NCI-H146 (cell line): ENCODE measurements at places on chromosomes 11 and 22.

DNA sequence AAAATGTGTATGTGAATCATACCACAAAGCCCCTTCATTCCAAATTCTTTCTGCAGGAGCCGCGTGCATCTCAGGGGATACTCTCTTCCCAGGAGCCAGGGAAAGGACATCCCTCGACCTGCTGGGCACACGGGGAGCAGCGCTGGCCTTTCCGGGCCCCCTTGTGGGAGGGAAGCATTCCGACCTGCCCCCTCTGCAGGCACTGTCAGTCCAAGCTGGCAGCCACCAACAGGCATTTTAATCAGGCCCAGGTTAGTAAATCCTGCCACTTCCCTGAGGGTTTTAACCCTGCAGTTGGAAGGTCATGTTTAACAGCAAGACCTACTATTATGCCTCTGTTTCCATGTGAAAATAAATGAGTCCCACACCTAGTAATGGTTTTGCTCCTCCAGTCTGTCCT lies 391.5 kb downstream of the SHANK2 start:
- peak; percentile 64 for DNase-seq

GRCh38 chr22:25752615-25753214 lies 10.7 kb downstream of the MYO18B start:
- no peak for DNase-seq

DNA sequence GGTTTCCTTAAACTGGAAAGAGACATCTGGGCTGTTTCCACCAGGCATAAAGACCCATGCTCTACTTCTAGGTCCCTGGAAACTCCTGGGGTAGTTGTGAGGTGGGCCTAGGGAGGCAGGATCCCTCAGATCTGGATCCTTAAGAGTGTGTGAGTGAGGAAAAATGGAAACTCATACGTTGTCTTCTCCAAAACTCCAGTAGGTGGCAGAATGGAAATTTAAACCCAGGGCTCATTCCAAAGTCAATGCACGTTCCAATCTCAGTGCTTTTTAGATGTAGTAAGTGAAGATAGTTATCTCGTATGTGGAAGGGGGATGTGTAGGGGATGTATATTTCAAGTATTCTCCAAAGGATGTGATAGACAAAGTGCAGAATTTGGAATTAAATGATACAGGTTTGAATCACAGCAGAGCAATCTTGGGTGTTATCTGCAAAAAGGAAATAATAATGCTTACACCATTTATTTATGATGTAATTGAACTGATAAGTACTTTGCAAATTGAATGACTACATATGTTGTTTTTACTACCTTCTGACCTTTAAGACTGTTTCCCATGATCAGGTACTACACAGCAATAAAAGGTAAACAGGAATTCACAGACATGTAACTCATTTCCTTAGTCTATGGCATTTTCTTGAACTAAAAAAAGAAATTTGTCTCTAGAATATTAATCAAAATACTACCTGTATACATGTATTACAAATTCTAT lies 13.1 kb upstream of the MMP1 start:
- DNase-seq: no peak

- no peak for DNase-seq
Measured at GRCh38 chr11:87473174-87473573, 435.4 kb downstream of the TMEM135 start.

- DNase-seq: peak; percentile 66
Measured at GRCh38 chr11:69088676-69089146, 40.0 kb downstream of the TPCN2 start.

DNA sequence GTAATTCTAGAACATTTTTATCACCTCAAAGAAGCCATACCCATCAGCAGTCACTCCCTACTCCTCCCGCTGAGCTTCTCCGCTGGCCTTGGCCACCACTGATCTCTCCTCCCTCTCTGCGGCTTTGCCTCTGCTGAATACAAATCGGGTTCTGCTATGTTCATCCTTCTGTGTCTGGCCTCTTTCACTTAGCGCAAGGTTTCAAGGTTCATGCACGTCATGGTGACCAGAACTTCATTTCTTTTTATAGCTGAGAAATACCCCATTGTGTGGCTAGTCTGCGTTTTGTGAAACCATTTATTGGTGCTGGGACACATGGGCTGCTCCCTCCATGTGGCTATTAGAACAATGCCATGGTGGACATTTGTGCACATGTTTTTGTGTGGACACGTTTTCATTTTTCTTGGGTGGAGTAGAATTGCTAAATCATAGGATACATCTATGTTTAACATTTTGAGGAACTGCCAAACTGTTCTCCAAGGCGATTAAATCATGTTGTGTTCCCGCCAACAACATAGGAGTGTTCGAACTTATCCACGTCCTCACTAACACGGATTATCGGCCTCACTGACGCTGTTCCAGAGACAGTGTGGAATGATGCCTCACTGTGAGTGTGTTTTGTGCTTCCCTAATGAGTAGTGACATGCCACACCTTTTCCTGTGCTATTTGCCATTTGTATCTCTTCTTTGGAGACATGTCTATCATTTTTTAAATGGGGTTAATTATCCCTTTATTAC lies 24.2 kb upstream of the KRTAP5-6 start:
- DNase-seq: no peak

DNA sequence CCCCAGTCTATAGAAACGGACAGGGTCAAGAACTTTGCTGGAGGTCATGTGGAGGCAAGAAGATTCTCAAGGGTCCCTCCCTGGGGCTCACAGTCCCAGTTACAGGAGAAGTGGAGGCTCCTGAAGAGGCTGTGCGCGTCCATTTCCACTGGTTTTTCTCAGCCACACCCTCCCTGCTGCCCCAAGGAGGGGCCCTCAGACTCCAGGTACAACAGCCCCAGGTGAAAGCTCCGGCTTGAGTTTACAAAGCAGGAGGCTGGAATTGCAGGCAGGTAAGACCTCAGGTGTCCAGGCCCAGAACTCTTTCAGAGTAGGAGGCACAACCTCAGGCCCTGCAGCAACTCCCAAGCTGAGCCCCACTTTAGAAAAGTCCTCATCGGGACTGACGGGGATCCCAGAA lies 3.1 kb downstream of the SHANK2 start:
- no peak for DNase-seq

GRCh38 chr11:87212891-87213290 lies 175.2 kb downstream of the TMEM135 start:
- DNase-seq: no peak

- DNase-seq: no peak
Measured at GRCh38 chr11:28631148-28631547, 523.0 kb downstream of the METTL15 start.

- no peak for DNase-seq
Measured at GRCh38 chr22:25876871-25877270, 134.9 kb downstream of the MYO18B start.

DNA sequence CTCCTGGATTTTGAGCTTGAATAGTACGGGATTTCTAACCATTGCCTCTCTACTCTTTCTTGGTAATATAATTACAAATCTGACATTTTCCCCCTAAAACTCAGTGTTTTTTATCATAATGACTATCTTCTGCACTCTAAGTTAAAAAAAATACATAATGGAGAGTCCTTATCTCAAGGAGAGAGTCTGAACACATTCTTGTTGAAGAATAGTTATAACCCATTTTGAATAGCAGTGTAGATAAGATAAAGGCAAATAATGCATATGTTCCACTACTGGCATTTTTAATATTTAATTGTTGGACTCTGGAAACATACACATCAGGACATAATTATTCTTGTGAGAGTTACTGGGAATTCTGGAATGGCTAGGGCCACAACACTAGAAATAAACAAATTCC lies 456.5 kb upstream of the ANO5 start:
- DNase-seq: no peak

DNA sequence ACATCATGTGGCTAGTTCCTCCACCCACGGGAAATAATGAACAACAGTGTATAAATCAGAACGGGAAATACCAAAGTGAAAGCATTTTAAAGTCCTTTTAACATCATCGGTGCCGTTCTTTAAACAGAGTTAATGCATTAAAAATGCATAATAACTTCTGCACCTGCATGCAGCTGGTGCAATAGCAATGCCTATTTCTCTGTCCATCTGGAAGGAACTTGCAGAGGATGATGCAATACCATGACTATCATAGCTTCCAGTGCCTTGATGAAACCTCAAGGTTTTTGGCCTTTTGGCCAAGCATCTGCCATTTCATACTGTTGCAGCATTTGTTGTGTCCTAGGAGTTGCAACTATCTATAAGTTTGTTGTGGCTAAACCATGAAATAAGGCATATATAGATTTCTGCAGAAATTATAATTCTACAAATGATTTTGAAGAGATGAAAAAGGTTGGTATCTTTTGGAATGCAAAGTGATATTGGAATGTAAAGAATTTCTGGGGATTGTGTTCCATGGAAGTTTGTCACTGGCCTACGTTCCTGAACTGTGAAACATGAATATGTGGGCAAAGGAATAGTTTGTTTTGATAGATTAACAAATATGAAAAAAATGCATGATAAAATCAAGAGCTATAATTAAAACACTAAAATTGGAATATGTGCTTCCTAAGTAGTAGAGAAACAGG lies 9.8 kb upstream of the EIF3F start:
- DNase-seq: no peak

DNA sequence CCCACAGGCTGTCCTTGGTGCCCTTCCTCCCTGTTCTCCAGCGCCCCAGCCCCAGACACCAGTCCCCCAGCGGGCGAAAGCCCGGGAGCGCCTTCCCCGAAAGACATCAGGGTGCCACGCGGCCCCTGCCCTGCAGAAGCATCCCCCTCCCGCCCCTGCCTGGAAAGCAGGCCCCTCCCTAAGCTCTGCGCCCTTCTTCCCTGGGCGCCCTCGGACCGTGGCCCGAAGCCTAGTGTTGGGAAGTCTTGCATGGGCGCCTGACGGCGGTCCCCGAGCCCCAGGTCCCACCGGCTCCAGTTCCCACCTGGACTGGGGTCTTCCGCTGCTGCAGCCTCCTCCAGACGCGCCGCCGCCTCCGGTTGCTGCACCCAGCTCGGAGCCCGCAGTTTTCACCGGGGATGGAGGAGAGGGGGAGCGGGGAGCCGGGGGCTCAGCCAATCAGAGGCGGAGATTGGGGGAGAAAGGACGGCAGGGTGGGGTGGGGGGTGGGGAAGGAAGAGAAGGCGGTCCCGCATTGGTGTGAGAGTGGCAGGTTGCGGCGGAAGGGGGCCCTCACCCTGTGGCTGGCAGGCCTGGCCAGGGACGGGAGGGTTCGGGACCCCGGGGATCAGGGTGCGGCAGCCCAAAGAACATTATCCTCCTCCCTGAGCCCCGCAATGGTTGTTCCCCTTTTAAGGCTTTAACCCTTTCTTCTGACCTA lies at the start of gene THY1:
TSS of gene THY1 (minus strand) at position 364 of the 700 bp plus-strand sequence. CDS start 2,267 bp downstream, outside the sequence.
- DNase-seq: peak; percentile 81

- no peak for DNase-seq
Measured at GRCh38 chr11:69293819-69294505, at the start of gene MYEOV. MYEOV (plus strand) TSS chr11:69294155; CDS start chr11:69295355, 1,200 bp downstream.

DNA sequence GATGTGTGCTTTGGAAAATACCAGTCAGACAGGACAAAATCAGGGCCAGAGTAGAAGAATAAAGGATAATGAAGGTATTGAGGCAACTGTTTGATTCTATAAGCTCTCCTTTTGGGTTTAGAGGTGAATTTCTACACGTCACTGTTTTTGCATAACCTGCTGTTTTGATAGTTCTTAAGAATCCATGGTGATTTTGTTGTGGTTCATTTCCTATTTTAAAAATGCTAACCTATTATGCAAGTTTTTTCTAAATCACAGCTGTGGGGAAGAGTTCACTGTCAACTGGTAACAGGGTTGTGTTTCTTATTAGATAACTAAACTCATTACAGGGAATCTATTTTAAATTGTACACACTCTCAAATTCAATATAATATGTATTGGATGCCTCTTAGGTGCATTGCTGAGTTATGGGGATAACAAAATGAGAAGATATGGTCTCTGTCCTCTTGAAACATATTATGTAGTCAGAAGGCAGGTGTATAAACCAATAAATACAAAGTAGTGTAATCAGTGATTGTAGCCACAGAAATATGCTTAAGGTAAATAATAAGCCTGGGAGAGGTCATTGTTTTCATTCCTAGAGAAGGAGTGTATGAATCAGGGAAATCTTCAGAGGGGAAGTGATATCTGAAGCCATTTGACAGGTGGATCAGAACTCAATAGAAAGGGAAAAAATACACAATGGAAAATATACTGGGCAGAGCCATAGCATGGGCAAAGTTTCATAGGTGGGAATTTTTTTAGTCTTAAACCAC lies 192.5 kb downstream of the FAT3 start:
- DNase-seq: no peak

DNA sequence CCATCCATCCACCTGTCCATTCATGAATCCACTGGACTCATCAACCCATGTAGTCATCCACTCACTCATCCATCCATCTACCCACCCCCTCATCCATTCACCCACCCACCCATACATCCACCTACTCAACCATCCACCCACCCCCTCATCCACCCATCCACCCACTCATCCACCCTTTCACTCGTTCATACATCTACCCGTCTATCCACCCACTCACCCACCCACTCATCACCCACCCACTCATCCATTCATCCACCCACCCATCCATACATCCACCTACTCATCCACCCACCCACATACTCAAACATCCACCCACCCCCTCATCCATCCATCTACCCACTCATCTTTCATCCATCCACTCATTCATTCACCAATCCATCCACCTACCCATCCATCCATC lies 37.7 kb downstream of the RTL6 start:
- DNase-seq: no peak

DNA sequence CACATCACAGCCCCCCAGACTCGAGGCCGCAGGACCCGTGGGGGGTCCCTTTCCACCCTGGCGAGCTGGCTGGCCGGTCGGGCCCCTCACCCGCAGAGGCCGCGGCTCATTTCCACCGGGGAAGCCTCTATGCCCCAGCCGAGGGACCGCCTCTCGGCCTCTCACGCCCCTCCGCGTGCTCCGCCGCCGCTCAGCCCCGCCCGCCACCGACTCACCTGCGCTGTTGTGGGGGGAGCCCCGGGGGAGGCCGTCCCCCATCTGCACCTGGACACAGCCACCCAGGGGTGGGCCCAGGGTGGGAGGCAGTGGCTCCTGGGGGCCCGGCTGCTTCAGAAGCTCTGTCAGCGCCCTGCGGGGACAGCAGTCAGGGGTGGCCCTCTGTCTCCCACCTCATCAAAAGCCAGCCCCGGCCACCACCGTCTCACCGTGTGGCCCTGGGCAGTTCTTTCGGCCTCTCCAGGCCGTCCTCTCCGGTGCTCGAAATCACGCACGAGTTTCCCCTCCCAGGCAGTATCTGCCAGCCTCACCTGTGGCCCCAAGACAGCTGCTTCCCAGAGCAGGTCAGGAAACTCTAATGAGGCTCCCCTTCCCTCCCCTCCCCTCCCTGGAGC lies 3.8 kb downstream of the SHISA8 start:
- DNase-seq: no peak

GRCh38 chr11:114215871-114216795 lies 80.1 kb upstream of the NNMT start:
- DNase-seq: no peak

- DNase-seq: no peak
Measured at GRCh38 chr11:35173011-35173511, 34.1 kb downstream of the CD44 start.

- DNase-seq: no peak
Measured at GRCh38 chr11:83656796-83657330, 370.7 kb upstream of the CCDC90B start.
